ENCODE measurements at places on chromosomes 2 and 18. TPM values are rescaled to one million over a fixed set of nuclear protein-coding genes. Genes with fewer than 3 reads are reported as not detected.

- DNase-seq, result no peak
Measured at GRCh38 chr2:10482460-10482859, 34.3 kb upstream of the ODC1 start.

DNA sequence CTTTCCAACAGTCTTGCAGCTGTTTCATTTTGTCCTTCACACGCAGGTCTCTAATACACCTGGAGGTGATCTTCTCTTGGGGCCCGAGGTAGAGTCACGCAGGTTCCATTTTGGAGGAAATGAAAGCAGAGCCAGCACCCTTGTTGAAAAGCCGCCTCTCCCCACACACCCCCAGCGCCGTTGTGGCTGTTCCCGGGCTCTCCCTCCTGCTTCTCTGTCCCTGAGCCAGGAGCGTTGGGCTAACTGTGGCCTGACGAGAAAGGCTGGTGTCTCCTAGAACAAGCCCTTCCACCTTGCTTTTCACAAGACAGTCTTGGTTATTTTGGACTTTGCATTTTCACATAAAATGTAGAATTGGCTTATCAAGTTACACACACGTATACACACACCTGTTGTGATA lies 16.3 kb downstream of the SNED1 start:
- no peak for DNase-seq

DNA sequence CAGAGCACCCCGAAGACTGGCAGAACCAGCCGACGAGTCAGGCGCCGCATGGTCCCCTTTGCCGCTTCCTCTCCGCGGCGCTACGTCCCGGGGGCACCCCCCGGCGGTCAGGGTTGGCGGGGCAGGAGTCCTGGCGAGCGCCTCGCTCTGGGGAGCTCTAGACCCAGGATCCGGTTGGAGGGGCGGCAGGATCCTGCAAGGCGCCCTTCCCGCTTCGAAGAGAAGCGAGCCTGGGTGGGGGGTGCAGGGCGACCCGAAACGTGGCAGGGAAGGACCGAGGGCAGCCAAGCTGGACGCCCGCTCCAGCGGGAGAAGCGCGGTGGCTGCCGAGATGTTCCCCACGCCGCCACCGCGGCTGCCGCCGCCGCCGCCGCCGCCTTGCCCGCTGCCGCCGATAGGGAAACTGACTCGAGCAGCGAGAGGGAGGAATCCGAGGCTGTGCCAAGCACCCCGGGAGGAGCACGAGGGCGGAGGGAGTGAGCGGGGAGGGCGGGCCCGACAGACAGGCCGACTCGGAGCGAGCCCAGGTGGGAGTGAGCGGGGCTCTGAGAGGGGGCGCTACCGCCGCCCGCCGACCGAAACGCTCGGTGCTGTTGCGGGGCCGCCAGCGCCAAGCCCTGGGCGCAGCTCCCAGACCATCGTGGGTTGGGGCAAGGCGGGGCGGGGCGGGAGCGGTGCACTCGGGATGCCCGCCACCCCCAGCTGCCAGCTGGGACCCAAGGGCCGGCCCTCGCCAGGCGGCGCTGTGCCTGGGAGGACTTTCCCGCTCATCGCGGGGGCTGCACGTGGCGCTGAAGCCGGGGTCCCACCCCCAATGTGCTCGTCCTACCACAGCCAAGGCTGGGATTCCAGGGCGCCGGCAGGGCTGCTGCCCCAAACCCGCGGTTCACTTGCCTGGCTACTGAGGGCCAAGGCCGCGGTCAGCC lies at the start of gene GALNT14:
Gene GALNT14, minus strand, starts transcription at position 404 of the 926 bp plus-strand sequence. Its CDS starts 354 bp downstream, at position 50.
- DNase-seq, result peak; percentile 63

ACSL3 gene
- total RNA-seq, result 57.2 TPM

DNA sequence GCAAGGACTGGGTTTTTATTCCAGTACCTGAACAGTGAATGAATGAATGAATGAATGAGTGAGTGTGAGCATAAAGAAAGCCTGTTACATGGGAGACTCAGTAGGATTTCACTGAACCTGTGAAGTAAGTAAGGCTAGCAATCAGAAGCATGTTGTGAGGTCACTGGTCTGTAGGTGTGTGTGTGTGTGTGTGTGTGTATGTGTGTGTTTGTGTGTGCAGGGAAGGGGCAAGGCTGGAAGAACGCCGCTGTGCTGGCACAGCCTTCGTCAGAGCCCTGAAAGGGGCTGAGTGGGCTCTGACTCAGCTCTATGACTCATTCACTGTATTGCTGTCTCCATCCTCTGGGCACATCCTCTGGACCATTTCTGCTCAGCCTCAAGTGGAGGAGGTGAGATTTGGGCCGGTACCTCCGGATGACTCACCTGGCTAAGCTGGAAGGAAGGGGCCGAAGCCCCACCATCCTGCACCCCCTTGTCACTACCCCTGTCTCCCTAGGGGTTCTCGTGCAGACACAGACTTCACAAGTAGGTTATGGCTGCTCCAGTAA lies 51.4 kb upstream of the MRPL33 start:
- peak; percentile 86 for DNase-seq

EVX2 gene
- total RNA-seq, result not detected

GRCh38 chr18:9743200-9744016 lies 35.3 kb downstream of the RAB31 start:
- peak; percentile 24 for DNase-seq

GRCh38 chr2:141582213-141582612 lies 548.6 kb downstream of the LRP1B start:
- no peak for DNase-seq

DRC1 gene
- total RNA-seq, result not detected

DNA sequence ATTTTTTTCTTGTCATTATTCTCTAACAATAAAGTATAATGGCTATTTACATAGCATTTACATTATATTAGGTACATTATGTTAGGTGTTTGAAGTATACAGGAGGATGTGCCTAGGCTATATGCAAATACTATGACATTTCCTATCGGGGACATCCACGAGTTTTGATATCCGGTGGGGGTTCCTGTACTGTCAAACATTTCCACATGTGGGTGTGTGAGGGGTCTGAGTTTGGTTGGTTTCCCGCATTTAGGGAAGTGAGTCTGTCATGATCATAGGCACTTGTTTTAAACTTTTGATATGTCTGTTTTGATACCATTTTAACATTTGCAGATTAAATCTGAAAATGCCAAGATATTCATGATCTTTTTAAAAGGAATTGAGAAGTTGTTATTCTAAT lies 76.0 kb downstream of the CEP192 start:
- DNase-seq, result peak; percentile 36

- no peak for DNase-seq
Measured at GRCh38 chr2:153109793-153110192, 368.8 kb downstream of the RPRM start.

TRIM43B gene
- total RNA-seq, result not detected

IL36RN gene
- total RNA-seq, result not detected

EHBP1 gene
- total RNA-seq, result 23.5 TPM

- DNase-seq, result peak; percentile 56
Measured at GRCh38 chr2:102235491-102235890, 48.7 kb downstream of the IL1RL2 start.
